Colonic mucosa (tissue), 4 donors: ENCODE measurements at places on chromosomes 2 and 18.

DNA sequence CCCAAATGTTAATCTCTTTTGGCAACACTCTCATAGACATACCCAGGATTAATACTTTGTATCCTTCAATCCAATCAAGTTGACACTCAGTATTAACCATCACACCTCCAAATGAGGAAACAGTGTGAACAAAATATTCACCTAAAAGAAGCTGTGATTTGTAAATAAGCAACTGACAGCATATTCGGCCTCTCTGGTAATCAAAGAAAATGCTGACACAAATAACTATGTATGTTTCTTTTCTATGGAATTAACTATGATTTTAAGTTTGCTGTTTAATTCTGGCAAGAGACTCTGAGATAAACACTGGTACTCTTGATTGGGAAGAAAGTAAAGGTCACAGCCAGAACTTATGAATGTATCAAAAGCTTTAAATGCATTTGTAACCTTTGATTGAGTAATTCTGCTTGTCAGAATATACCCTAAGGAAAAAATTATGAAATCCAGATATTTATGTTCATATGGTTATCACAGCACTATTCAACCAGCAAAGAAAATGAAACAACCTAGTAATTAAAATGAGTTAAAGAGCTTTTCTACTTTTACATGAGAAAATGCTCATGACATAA is 3.6 kb upstream of the GYPC start:
- no peak for DNase-seq

GRCh38 chr2:128879161-128879560 is 560.5 kb upstream of the HS6ST1 start:
- no peak for DNase-seq

GRCh38 chr2:145185696-145186095 is 665.8 kb upstream of the ZEB2 start:
- DNase-seq = no peak

DNA sequence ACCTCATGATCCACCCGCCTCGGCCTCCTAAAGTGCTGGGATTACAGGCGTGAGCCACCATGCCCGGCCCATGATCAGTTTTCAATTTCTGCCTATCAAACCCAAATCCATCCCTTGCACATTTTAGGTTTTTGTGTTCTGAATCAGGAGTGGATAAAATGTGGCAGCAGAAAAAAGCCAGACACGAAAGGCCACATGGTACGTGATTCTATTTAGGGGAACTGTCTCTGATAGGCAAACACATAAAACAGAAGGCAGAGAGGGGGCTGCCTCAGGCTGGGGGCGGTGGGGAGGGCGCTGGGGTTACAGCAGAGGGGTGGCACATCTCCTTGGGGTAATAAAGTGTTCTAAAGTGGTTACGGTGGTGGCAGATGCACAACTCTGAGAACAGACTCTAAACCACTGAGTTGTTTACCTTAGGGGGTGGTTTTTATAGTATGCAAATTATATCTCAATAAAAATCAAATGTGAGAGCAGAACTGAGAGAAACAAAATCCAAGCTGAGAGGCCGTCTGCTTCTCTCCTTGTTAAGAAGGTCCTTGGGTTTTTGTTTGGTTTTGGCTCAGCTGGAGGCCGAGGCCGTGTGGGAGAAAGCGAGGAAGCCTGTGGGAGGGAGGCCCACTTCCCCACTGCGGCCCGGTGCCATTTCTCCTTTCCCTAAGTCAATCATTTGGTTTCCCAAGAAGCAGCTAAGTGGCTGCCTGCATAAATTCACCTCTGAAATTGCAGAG is 78.0 kb downstream of the SOWAHC start:
- peak; percentile 50 for DNase-seq

- DNase-seq = no peak
These were observed 20.1 kb downstream of the CEP68 start for GRCh38 chr2:65076345-65076710.

DNA sequence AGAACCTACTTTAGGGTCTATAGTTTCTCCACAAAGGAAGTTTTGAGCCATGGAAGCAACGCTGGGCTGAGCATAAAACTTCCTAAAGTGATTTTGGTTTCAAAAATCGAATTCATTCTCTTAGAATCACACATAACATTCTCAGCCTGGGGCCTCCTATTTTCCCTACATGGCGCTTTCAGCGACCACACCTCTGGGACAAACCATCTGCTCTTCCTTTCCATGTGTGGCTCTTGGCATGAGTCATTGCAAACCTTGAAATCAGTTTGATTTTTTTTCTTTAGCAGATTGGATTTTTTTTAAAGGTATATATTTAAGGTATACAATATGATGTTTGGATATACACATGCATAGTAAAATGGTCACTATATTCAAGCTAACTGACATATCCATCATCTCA is 72.5 kb upstream of the APCDD1 start:
- DNase-seq = no peak

- DNase-seq = no peak
These were observed 56.7 kb downstream of the NEMP2 start for GRCh38 chr2:190477661-190478454.

- DNase-seq = no peak
These were observed 125.9 kb upstream of the COL5A2 start for GRCh38 chr2:189305291-189305943.

DNA sequence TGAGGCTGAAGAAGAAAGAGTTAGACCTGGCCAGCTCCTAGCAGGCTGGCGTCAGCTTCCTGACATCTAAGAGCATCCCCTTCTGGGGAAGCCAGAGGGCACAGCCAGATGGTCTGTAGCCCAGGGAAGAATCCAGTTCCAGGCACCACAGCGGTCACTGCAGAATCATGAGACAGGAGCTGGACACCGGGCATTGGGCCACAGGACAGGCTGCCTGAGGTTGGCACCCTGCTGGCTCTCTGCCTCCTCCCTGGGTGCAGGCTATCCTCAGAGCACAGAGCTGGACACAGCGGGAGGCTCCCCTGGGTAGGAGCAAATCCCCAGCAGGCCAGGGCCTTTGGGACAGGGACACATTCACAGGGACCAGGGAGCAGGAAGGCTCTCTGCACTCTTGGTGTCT is 19.8 kb upstream of the ATOH8 start:
- no peak for DNase-seq

DNA sequence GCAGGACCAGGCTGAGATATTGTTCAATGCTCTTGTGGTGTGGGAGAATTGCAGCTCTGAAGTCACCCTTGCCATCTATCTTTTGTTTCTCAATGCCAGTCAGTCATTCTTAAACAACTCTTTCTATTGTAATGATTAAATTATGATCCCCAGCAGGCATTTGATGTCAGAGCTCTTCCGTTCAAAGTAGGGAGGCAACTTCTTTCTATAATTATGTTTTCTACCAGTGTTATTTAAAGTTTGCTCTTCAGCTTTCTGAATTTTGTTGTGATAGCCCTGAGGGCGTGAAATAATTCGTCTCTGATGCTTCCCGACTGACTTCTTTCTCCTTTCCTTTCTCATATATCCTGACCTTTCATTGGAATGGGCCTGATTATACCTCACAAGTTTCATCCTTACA is 161.4 kb upstream of the KLHL14 start:
- DNase-seq = no peak

GRCh38 chr2:53740170-53740569 is 27.4 kb upstream of the CHAC2 start:
- DNase-seq = no peak

- no peak for DNase-seq
These were observed 67.5 kb downstream of the PDK1 start for GRCh38 chr2:172623249-172623965.

DNA sequence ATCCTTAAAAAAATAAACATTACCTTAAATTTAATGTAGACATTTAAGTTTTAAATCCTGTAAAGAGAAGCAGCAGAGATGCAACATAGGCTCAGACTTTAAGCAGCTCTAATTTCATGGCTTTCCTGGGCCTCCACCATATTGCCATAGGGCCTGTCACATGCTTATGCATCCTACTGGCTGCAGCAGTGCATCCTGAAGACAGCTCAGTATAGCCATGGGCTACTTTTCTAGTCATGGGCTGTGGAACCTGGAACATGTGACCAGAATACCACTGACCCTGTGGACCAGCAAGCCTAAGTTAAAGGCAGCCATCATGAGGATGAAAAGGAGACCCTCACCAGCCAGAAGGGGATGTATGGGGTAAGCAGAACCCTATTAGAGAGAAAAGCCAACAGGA is 10.7 kb downstream of the RMP24 start:
- DNase-seq = no peak

GRCh38 chr2:16623031-16623430 is 42.6 kb downstream of the CYRIA start:
- no peak for DNase-seq

DNA sequence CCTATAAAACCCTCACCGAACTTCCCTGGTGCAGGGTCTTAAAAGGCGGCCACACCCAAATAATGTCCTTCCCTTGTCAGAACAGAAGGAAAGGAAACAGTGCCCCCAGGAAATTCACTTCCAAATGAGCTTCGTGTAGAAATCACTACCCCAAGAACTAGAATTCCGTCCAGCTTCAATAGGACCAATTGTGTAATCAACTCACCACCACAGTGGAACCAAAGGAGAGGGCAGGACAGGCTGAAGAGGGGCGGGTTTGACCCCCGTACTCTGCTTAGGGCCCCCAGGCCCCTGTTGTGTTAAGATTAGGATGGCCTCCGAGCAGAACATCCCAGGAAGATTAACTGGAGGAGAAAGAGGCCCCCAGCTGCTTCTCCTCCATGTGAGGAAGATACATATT is 24.1 kb downstream of the GPR35 start:
- DNase-seq = no peak

GRCh38 chr2:32884346-32884745 is 62.4 kb upstream of the LTBP1 start:
- DNase-seq = no peak

GRCh38 chr2:609449-609848 is 67.8 kb downstream of the TMEM18 start:
- no peak for DNase-seq

- no peak for DNase-seq
These were observed 14.6 kb upstream of the RIT2 start for GRCh38 chr18:43129946-43130524.

- DNase-seq = no peak
These were observed 1.4 kb downstream of the DPYSL5 start for GRCh38 chr2:26849056-26849999.

DNA sequence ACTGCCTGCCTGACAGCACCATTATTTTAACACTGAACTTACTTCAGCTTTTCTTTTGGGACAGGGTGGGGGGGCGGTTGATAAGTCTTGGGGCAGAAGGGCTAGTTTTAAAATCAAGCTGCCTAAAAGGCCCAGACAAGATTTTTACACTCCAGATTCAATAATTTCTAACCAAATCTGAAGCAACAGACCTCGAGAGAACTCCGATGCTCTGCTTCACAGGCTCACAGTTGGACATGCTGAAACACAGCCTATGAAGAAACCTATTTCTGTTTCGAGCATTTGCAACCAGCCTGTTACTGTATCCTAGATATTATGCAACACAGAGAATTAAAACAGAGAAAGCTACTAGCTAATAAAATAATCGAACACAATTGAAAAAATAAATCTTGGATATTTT is 1.3 kb upstream of the MYT1L start:
- no peak for DNase-seq

GRCh38 chr2:193521523-193521922 is 1326.8 kb upstream of the TMEFF2 start:
- no peak for DNase-seq

DNA sequence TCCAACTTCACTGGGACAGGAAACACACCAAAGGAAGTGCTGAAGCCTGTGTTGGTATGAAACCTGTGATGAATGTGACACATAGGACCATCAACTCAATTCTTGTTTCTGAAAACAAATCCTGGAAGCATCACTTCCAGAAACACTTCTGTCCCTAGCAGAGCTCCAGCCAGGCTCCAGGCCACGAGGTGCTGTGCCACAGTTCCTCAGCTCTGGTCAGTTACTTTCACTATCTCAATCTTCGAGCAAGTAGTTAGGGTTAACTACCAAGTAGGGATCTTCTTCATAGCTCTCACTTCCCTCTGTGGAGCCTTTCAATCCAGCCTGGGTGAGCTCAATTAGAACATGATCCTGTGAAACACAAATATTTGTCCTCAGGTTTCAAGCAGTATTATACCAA is 3.6 kb upstream of the LCT start:
- DNase-seq = no peak

- peak; percentile 47 for DNase-seq
These were observed 182.0 kb downstream of the TCF4 start for GRCh38 chr18:55405893-55406406.

GRCh38 chr18:36386150-36386920 is 88.8 kb downstream of the FHOD3 start:
- no peak for DNase-seq

DNA sequence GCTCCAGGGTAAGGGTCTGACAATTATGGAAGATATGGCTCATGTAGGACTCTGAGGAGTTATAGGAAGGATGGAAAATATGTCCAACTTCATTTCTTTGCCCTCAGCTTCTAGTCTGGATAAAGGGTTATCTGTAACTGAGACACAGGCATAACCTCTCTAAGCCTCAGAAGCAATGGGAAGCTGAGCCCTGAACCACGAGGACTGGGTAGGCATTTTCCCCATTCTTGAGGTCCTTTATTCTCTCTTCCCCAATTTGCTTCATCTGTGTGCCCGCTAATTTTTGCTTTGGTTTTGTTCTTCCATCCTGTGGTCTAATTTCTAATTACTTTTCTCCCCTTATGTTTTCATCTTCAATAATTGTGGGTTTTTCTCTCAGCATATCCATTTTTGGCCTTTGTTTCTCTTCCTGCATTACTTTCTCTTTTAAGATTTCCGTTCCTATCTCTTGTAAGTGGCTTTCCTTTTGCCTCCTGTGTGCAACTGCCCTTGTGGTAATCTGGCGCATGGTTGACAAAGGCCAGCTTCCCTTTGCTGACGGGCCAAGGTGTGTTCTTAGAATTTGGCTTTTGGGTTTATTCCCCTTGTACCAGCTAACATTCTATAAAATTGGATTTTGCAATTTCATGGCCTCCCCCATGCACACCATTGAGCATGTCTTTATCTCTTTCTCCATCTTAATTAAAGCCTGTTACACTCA is 343.8 kb downstream of the TXNL1 start:
- no peak for DNase-seq

- no peak for DNase-seq
These were observed 114.7 kb downstream of the RTP5 start for GRCh38 chr2:241984271-241984655.

DNA sequence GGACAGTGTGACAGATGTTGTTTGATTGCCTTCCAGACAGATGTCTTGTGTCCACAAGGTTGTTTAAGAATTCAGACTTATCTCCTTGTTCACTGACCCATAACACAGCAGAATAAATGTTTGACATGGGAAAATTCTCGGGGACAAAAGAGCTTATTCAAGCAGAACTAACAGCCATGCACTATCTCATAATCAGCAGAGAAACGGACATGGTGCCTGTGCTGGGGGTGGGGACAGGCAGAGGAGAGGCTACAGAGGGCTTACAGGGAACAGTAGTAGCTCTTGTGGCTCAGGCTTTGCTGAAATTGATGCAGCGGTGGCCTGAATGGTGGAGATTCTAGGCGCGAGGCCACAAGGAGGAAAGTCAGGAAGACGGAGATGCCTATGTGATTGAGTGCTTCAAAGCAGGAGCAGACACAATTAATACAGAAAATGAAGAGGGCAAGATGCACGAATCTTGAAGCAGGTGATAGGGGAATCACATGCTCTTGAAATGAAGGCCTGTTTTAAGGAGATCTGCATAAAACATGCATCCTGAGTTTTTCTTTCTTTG is 62.0 kb upstream of the CAB39 start:
- DNase-seq = no peak
